ENCODE measurements at places on chromosomes 1 and 21.

DNA sequence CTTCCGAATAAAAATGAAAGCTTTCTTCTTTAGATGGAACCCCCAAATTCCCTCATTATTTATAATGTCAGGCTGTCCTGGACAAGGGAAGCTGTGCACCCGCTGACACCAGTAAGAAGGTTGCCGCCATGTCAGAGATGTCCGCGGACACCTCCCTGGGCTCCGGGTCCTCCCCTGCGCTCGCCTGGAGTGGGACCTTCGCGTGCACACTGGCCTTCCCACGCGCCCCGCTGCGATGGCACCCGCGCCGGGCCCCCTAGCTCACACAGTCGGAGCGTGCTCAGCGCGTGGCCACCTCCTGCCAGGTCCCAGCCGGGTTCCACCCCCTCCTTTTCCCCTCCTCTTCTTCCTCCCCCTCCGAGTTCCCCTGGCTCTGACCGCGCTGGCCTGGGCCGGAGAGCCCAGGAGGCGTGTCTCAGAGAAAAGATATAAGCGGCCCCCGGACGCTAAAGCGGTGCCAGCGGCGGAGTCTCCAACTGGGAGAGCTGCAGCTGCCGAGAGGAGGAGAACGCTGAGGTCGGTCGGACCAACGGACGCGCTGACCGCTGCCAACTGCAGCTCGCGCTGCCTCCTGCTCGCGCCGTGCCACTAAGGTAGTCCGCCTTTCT lies at the start of gene G0S2:
Gene G0S2 (plus strand): TSS at position 456 of the 608 bp plus-strand sequence. CDS start 273 bp downstream, outside the sequence.
- peak; percentile 24 for DNase-seq

- no peak for DNase-seq
Measured at GRCh38 chr1:199452627-199453026, 574.9 kb upstream of the NR5A2 start.

- no peak for DNase-seq
Measured at GRCh38 chr1:53090227-53091147, 28.5 kb downstream of the PODN start.

DNA sequence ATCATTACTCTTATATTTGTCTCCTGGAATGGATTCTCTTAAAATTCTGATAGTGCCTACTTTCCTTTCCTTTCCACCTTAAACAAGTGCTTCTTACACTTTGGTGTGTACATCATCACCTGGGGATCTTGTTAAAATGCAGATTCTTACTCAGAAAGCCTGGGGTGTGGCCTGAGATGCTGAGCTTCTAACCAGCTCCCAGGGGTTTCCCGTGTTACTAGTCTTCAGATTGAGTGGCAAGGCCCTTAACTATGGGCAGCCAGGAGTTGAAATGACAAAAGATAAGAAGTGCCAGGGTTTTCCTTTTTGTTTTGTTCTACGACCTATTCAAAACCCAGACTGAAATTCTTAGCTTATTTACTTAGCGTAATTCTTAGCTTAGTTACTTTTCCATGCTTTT lies 159.2 kb downstream of the HFM1 start:
- DNase-seq: no peak

DNA sequence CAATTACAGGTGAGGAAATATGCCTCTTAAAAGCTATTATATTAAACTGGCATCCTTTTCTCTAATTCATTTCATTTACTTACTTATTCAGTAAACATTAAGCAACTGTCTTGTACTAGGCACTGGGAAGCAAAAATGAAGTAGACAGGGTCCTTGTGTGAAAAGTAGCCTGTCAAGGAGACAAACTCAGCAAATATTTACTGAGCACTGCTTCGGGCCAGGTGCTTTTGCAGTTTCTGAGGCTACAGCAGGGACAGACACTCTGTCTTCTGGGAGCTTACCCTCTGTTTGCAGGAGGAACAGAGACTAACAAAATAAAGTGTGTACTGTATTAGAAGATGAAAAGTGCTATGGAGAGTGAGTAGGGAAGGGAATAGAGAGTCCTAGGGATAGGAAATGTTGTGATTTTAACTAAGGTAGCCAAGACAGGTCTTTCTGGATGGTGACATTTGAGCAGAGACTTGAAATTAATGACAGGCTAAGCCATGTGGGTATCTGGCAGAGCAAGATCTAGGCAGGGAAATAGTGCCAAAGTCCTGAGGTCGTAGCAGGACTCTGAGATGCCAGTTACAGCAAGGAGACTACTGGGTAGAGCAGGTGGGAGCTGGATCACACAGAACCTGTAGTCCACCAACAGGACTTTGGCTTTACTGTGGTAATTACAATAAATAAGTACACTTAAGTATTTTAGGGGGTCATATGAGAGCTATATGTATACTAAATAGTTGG lies 133.0 kb downstream of the ITSN1 start:
- DNase-seq: no peak

All from progenitor cell of endocrine pancreas (in vitro differentiated cells).